WERI-Rb-1 (cell line): ENCODE measurements at places on chromosomes 1 and 21.

DNA sequence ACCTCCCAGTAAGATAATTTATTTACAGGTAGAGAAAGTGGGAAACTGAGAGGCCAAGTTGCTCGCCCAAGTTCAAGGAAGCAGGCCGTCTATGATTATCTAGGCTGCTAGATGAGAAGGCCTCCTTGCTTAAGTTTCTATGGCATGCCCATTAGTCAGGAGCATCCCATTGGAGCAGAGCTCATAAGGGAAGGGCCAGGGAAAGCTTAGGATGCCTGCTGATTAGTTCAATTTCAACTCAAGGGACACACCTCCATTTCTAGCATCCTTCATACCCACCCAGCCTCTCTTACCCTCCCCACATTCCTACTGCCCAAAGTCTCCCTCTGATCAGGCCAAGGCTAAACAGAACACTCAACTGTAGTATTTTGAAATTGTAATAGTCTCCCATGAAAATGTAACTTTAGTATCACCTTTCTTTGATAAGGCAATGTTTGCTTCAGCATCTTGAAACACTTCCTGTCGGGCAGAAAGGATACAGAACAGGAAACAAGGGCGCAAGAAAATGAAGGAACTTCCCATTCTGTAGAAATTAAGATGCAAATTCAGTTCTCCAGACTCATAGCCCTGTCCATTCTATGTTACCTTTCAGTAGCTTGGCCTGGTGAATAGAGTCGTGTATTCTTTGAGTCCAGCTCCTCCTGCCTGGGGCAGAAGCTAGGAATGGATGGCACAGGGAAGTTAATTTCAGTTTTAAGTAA, 46.3 kb upstream of the TARBP1 start:
- no peak for DNase-seq

- DNase-seq: no peak
Observed at GRCh38 chr1:219119839-219120238, 53.8 kb upstream of the LYPLAL1 start.

GRCh38 chr1:17161137-17161740, 42.0 kb upstream of the PADI2 start:
- DNase-seq: no peak

DNA sequence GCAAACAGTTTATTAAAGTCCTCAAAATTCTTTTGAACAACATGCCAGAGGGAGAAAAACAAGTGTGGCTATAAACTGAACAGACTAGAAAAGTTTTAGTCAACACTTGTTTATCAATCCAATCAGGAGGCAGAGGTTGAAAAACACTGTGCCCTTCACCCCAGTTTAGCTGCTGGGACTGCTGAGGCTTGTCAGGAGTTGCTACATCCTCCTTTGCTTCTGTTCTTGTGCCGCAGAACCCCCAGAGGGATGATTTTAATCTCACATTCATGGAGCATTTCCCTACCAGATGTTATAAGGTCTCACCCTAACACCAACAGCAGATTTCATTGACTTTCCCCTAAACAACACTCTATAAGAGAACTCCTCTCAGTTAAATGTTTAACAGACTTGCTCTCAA, 321.2 kb downstream of the VAV3 start:
- DNase-seq: no peak

- DNase-seq: no peak
Observed at GRCh38 chr1:240111558-240111957, 19.9 kb downstream of the FMN2 start.

- DNase-seq: no peak
Observed at GRCh38 chr21:40053007-40053406, 185.8 kb downstream of the PCP4 start.

DNA sequence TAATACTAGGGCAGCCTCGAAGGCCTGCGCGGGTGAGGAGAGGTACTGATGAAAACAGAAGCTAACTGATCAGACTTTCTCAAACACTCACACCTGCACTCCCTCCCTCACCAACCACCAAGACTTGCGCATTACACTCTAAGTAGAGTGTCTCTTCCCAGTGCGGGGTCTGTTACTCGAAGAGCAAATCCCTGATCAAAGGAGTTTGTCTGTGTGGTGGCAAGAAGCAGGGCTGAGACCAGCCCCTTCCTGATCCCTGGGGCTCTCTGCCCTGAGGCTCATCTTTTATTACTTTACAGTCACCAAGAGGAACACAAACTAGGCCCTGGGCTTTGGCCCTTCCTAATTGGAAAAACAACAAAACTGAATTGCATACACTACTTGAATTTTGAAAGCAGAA, 19.5 kb upstream of the TSNAX start:
- DNase-seq: no peak

GRCh38 chr1:195376190-195376589, 1232.0 kb downstream of the KCNT2 start:
- DNase-seq: no peak

DNA sequence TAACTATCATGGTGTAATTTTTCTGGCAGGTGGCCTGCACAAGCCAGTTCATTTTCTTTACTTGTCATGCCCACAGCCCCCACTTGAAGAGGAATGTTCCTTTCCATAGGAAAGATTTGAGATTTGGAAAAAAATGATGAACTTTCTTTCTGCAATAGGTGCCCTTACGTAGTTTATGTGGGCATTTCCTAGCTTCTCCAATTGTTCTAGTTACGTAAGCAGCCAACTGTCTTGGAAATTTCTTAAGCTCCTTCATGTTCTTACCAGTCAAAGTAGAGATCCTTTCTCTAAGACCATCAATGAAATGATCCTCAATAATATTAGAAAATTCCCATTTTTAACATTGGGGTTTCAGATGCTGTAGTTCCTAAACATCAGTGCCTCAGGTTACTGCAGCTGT, 109.5 kb upstream of the F3 start:
- DNase-seq: no peak

- no peak for DNase-seq
Observed at GRCh38 chr1:15455522-15455921, 1.0 kb upstream of the CELA2A start.

DNA sequence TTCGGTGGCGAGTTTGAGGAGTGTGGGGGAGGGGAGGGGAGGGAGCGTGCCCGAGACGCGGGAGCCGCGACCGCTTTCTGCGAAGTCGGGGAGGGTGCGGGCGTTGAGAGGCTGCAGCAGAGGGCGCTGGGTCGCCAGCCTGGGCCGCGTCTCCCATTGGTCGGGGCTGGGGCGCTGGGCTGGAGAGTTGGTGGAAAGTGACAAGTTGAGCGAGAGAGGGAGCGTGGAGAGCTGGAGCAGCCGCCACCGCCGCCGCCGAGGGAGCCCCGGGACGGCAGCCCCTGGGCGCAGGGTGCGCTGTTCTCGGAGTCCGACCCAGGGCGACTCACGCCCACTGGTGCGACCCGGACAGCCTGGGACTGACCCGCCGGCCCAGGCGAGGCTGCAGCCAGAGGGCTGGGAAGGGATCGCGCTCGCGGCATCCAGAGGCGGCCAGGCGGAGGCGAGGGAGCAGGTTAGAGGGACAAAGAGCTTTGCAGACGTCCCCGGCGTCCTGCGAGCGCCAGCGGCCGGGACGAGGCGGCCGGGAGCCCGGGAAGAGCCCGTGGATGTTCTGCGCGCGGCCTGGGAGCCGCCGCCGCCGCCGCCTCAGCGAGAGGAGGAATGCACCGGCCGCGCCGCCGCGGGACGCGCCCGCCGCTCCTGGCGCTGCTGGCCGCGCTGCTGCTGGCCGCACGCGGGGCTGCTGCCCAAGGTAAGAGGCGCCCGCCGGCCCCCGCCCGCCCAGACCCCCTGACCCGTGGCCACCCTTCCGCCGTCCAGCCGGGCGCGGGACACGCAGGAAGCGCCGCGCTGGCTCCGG, at the start of gene ROR1:
Gene ROR1, plus strand, starts transcription at position 203 of the 802 bp plus-strand sequence.
- peak; percentile 93 for DNase-seq

DNA sequence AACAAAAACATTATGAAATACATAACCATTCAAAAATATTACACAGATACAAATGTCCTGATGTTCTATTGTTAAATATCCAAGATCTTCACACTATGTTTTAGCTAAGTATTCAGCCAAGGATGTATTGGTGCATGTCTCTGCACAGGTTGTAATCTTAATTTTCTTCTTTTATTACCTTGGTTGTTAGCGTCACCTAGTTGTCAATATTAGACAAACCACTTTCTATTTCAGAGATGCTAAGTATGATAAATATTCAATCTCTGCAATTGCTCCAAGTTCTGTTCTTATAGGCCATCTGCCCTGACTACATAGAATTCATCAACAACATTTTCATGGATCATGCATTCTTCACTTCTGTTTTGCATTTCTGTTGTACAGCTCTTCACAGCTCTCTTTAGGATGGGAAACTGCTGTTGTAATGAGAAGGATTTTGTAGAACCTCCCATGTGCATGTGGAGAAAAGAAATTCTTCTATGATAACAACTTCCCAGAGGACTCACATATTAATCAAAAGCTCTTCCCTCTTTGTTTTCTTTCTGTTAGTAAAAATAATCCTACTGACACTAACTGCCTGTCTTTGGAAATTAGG, 380.1 kb downstream of the NUF2 start:
- DNase-seq: no peak

GRCh38 chr1:41365772-41366454, 4.7 kb downstream of the FOXO6 start:
- DNase-seq: peak; percentile 65

DNA sequence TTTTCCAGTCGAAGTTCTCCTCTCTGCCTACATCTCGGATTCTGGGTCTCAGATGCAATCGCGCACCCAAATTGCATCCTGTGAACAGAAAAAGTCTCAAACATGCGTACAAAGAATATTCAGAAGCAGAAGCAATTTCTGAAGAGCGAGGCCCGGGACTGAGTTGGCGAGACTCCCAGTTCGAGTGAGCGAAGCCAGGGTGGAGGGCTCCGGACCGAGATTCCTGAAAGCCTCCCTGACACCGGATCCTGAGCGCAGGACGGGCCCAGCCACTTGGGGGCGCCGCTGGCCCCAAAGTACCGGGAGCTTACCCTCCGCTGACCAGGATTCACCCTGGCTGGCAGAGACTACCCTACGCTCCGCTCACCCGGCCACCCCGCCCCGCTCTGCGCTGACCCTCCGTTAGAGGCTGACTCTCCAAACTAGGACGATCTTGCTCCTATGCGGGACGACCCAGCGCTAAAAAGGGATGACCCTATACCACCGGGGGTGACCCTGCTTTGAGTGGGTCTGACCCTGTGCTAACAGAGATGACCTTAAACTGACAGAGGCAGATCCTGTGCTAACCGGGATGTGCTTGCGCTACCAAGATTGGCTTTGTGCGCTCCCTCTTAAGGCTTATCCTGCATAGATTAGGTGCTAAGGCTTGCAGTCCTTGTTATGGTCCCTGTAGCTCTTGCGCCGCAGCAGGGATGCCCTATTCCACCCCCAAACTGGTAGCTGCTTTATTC, 12.1 kb downstream of the FOXD2 start:
- peak; percentile 57 for DNase-seq

DNA sequence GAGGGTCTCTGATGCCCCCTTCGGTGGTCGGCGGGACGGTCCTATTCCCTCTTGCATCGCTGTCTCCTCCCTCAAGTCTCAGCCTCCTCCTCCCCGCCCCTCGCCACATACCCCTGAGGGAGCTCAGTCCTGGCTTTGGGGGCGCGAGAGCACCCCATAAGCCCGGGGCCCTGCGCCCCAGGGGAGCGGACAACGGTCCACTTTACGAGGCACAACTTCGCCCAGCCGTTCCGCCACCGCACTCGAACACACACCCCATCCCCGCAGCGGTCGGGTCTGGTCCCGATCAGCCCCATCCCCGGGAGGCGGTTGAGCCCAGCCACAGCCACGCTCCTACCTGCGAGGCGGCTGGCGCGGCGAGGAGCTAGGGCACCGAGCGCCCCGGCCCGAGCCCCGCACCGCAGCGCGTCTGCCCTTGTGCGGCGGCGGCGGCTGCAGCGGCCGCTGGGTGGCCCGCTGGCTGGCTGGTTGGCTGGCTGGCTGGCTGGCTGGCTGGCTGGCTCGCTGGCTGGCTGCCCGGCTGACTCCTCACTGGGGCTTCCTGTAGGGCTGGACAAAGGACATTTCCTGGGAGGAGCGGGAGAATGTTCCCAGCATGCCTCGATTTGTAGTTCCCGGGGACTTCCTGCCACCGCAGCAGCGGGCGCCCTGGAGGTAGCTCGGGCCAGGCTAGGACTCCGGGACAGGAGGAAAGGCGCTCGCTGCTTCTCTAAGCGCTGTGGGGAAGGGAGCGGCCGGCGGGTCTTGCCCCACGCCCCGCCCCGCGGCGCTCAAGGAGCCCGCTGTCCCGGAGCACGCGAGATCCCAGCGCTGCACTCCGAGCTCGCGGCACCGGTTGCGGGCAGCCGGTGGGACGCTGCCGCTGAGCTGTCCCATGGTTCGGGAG, at the start of gene ZNF697:
Gene ZNF697, minus strand, starts transcription at position 533 of the 886 bp plus-strand sequence. CDS start 22,166 bp downstream, outside the sequence.
- peak; percentile 94 for DNase-seq

DNA sequence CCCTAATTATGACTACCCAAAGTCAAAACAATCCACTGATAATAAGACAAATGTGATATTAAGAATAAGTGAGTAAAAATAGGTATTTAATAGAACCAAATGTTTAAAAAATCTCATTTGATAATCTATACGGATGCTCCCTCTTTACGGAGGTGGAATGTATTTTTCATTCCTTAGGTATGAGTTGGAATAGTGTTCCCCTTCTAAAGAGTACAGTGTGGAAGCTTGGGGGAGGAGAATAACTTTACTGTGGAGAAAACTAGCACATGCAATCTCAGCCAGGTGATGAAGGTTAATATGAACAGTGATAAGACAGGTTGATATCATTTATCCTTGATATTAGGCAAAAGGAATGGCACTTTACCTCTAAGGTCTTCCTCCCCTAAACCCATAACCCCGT, 74.6 kb downstream of the GPR88 start:
- no peak for DNase-seq

DNA sequence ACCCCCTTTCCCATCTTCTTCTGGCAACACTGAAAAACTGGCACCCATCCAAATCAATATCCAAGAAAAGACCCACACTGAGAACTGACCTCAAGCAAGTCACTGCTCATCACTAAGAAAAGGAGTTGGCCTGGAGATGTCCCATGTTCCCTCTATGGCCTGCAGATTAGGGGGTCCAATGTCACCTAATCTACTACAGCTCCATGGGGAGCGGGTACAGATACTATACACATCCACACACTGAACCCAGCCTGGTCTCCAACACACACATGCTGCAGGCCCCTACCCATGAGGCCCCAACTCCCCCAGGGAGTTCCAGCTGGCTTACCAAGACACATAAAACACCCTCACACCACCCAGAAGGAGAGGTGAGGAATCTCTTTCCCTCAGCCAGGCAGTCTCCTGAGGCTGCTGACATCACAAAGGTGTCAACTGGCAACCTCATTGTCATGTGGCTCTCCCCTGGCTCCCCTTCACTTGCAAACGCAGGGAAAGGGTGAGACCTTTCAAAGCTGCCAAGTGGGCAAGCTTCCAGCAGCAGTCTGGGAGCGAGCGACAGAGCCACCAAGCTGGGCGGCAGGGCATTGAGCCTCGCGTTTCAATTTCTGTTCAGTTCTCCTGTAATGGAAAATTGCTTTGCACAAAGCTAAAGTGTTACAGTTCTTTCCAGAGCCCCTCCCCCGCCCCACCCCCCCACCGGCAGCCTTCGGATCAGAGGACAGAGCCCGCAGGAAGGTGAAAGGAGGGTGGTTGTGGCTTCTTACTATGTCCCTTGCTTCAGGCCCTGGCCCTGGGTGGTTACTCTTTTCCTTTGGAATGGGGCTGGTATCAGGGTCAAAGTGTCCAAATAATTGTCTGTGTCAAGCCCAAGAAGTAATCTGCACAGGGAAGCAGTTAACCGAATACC, at the start of gene LRRC52:
Gene LRRC52, plus strand, starts transcription at position 469 of the 907 bp plus-strand sequence. Its CDS starts 297 bp downstream, at position 766.
- no peak for DNase-seq

GRCh38 chr1:22418933-22419382, 32.7 kb upstream of the ZBTB40 start:
- no peak for DNase-seq

- DNase-seq: peak; percentile 80
Observed at GRCh38 chr21:38712071-38712470, 93.7 kb upstream of the ETS2 start.

GRCh38 chr1:54318246-54318814, 87.9 kb downstream of the SSBP3 start:
- DNase-seq: peak; percentile 84

GRCh38 chr21:42931560-42932235, 6.3 kb upstream of the ERVH48-1 start:
- DNase-seq: no peak
